ENCODE measurements at places on chromosomes 4 and X. TPM values are rescaled to one million over a fixed set of nuclear protein-coding genes. Genes with fewer than 3 reads are reported as not detected.

Gene CYTL1
- total RNA-seq, result 1.7 TPM

Gene PNMA5
- not detected for total RNA-seq

Gene GASK1B
- 38.6 TPM for total RNA-seq

Gene GPR82
- total RNA-seq, result 0.98 TPM

Gene HSFX4
- not detected for total RNA-seq

Gene SPANXC
- not detected for total RNA-seq

Gene CT45A2
- total RNA-seq, result not detected

Gene MUC7
- not detected for total RNA-seq

Gene FRMD7
- total RNA-seq, result 0.19 TPM

Gene INTU
- 8.3 TPM for total RNA-seq

Gene RHOXF1
- total RNA-seq, result 0.79 TPM

Gene ASB9
- 2.6 TPM for total RNA-seq

Gene MID1
- total RNA-seq, result 54.1 TPM

Gene DDX53
- total RNA-seq, result not detected

Gene MAGED4B
- 13.3 TPM for total RNA-seq

Gene GPAT3
- total RNA-seq, result 11.4 TPM

Gene HELT
- not detected for total RNA-seq

Gene EDNRA
- total RNA-seq, result 8.1 TPM

Gene MSANTD1
- 0.91 TPM for total RNA-seq

Gene KCND1
- total RNA-seq, result 2.2 TPM

Gene SSX2
- total RNA-seq, result not detected

Gene TKTL2
- total RNA-seq, result not detected

Gene SLITRK2
- total RNA-seq, result 3.8 TPM

Gene TEC
- 5.9 TPM for total RNA-seq

Gene CAPN6
- total RNA-seq, result 25.0 TPM

Gene PABPC1L2A
- total RNA-seq, result not detected

Gene COQ2
- total RNA-seq, result 8.1 TPM

Gene ARMCX1
- total RNA-seq, result 15.6 TPM

Gene CT45A1
- not detected for total RNA-seq

Gene JCHAIN
- 355 TPM for total RNA-seq
